ENCODE measurements at places on chromosomes 12 and 14. TPM values are rescaled to one million over a fixed set of nuclear protein-coding genes. Genes with fewer than 3 reads are reported as not detected.

CPNE6 gene
- total RNA-seq = not detected

- H3K27ac ChIP-seq = peak overlapping the region; percentile 85
- peak; percentile 73 for DNase-seq
- peaks cover 38% of the 10 kb centered on the region for H3K4me1 ChIP-seq
- no peaks in the 10 kb centered on the region for H3K27me3 ChIP-seq
Measured at GRCh38 chr14:92460916-92461579, 52.5 kb upstream of the RIN3 start.

GRCh38 chr12:132415327-132416120 lies 74.4 kb upstream of the FBRSL1 start:
- H3K4me1 ChIP-seq = peaks cover 32% of the 10 kb centered on the region
- H3K36me3 ChIP-seq = no peaks in the 10 kb centered on the region
- H3K27me3 ChIP-seq = peaks cover 33% of the 10 kb centered on the region
- H3K4me3 ChIP-seq = no peak overlapping the region

DNA sequence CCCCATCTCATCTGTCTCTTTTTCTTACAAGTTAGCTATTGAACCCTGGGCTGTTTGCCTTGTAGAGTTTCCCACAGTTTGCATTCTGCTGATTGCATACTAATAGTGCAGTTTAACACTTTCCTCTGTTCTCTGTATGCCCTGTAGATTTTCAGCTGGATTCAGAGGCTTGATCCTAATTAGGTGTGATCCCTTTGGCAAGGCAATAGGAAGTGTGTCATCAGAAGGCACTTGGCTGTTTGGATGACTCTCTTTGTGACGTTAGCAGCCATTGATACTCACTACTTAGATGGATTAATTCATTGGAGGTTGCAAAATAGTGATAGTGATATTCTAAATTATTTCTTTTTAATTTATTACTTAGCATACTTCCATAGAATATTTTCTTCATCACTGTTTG lies 33.6 kb downstream of the FUT8 start:
- no peak overlapping the region for H3K27ac ChIP-seq
- no peaks in the 10 kb centered on the region for H3K4me1 ChIP-seq
- peaks cover 1% of the 10 kb centered on the region for H3K36me3 ChIP-seq
- H3K27me3 ChIP-seq = no peaks in the 10 kb centered on the region
- DNase-seq = no peak
- no peak overlapping the region for H3K4me3 ChIP-seq

DNA sequence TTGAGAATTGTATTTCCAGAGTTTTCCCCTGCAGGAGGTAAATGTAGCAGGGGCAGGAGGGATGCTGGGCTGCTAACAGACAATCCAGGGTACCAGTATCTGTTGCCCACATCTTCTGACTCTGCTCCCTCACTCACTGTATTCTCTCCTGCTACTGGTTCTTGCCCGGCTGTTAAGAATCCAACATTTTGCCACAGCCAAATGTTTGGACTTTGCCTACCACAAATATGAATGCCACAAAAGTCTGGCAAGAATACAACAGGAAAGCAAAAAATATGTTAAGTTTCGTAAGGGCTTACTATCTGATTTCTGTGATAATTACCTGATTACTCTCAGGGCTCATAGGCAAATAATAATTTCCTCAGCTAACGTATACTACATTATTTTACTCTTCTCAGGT lies 160.0 kb downstream of the BCAT1 start:
- DNase-seq = no peak
- H3K4me1 ChIP-seq = no peaks in the 10 kb centered on the region
- no peaks in the 10 kb centered on the region for H3K36me3 ChIP-seq
- no peak overlapping the region for H3K27ac ChIP-seq
- H3K27me3 ChIP-seq = no peaks in the 10 kb centered on the region

GRCh38 chr12:114499338-114499737 lies 93.4 kb upstream of the TBX5 start:
- H3K4me1 ChIP-seq = no peaks in the 10 kb centered on the region
- H3K4me3 ChIP-seq = no peak overlapping the region
- H3K27me3 ChIP-seq = peaks cover 38% of the 10 kb centered on the region
- no peaks in the 10 kb centered on the region for H3K36me3 ChIP-seq
- DNase-seq = no peak

- no peak overlapping the region for H3K27ac ChIP-seq
- peaks cover 2% of the 10 kb centered on the region for H3K27me3 ChIP-seq
- DNase-seq = no peak
- no peaks in the 10 kb centered on the region for H3K36me3 ChIP-seq
Measured at GRCh38 chr14:65959563-65960024, 526.6 kb upstream of the CCDC196 start.

GRCh38 chr14:64186231-64187129 lies 107.7 kb downstream of the ESR2 start:
- H3K36me3 ChIP-seq = peaks cover 23% of the 10 kb centered on the region
- no peak for DNase-seq
- no peak overlapping the region for H3K4me3 ChIP-seq

- H3K4me1 ChIP-seq = peaks cover 9% of the 10 kb centered on the region
- H3K36me3 ChIP-seq = peaks cover 39% of the 10 kb centered on the region
- no peak overlapping the region for H3K27ac ChIP-seq
- DNase-seq = no peak
- H3K4me3 ChIP-seq = no peak overlapping the region
Measured at GRCh38 chr12:109588461-109589239, 15.1 kb downstream of the MVK start.

GRCh38 chr14:104512061-104512460 lies 67.5 kb upstream of the C14orf180 start:
- no peaks in the 10 kb centered on the region for H3K36me3 ChIP-seq
- no peak for DNase-seq
- no peaks in the 10 kb centered on the region for H3K4me1 ChIP-seq
- H3K27me3 ChIP-seq = peaks cover 6% of the 10 kb centered on the region

TROAP gene
- total RNA-seq = 6.9 TPM

DNA sequence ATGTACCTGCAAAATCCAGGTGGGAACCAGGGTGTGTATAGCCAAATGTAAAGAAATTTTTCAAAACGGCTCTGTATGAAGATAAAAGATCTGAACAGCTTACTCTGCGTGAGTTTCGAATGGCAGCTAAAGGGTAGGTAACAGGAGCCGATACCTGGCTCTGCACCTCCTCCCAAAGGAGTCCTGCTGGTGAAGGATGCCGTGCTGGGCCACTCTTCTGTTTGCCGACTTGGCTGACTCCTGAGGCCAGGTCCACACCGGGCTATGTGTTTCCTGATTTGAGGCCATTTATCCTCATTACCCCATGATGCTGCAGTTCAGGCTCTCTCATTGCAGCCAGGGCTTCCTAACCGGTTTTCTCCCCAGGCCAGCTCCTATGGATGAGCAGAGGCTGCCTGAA lies 244.6 kb downstream of the SLC41A2 start:
- H3K36me3 ChIP-seq = no peaks in the 10 kb centered on the region
- peaks cover 28% of the 10 kb centered on the region for H3K4me1 ChIP-seq
- no peaks in the 10 kb centered on the region for H3K27me3 ChIP-seq

DNA sequence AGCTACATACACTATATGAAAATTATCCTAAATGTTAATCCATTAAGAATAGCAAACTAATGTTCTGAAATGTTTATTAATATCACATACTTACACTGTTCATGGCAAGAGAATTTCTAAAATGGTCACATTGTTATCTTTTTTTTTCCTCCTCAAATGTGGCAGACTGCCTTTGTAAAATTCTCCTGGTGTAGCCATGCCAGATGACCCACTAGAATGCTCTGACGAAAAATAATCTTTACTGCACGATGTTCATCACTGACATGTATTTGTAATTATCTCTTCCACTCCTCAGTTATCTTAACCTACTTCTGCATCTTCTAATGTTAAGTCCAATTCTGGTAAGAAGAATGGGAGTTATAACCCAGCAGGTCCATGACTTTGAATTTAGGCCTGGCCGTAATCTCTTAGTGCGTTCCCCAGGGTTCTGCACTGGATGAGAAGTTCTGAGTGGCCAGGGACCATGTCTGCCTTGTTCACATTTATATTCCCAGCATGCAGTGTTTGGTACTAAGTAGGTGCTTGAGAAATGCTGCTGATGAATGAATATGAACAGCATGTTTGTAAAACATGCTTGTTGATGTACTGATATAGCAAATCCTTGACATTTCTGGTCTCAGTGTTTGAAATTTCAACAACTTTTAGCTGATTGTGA lies 46.7 kb downstream of the NOPCHAP1 start:
- peaks cover 2% of the 10 kb centered on the region for H3K36me3 ChIP-seq
- H3K27me3 ChIP-seq = no peaks in the 10 kb centered on the region
- H3K4me1 ChIP-seq = no peaks in the 10 kb centered on the region
- H3K27ac ChIP-seq = no peak overlapping the region
- DNase-seq = no peak
- H3K4me3 ChIP-seq = no peak overlapping the region

- peak within 1 kb of the TSS; percentile 96 for H3K27ac ChIP-seq
- H3K4me3 ChIP-seq = peak within 1 kb of the TSS; percentile 92
- peaks cover 3% of the 10 kb centered on the region for H3K4me1 ChIP-seq
- peak; percentile 90 for DNase-seq
- H3K27me3 ChIP-seq = no peaks in the 10 kb centered on the region
- H3K36me3 ChIP-seq = no peaks in the 10 kb centered on the region
Measured at GRCh38 chr12:15910864-15911721, at the start of gene DERA. Gene DERA (plus strand): TSS chr12:15911332. CDS start chr12:15911384, 52 bp downstream.

FOXG1 gene
- total RNA-seq = under 0.01 TPM

DNA sequence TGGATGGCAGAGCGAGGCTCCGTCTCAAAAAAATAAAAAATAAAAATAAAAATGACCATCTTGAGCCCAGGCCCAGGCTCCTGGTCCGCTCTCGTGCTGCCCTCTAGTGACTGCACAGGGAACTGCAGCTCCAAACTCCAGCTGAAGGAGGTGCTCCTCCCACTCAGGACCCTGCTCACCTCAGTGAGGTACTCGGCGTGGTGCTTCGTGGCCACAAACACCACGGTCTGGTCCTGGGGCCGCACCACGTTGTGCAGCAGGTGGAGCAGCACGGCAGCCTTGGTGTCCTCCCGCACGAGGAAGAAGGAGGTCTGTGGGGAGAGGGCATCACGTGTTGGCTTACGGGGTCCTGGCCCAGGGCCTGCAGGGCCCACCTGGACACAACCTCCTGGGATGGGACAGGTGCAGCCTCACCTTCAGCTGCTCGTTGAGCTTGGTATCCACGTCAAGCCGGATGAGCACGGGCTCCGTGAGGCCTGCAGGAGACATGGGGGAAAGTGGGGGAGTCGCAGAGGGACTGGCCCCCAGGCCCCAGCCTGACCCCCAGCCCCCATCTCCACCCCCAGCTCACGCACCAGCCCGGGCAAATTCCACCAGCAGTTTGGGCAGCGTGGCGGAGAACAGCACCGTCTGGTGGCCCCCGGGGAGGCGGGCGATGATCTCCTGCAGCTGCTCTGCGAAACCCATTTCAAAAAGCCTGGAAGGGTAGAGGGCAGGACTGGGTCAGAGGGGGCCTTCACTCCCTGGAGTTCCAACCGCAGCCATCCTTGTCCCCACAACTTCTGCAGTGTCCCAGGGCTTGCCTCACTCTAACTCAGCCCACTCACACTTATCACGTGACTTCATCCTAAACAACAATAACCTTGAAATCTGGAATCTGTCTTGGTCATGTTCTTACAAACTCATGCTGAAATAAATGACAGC lies 10.6 kb downstream of the DDX54 start:
- peaks cover 88% of the 10 kb centered on the region for H3K36me3 ChIP-seq
- H3K27me3 ChIP-seq = no peaks in the 10 kb centered on the region
- H3K4me1 ChIP-seq = no peaks in the 10 kb centered on the region
- no peak overlapping the region for H3K27ac ChIP-seq

CFAP251 gene
- 1.7 TPM for total RNA-seq

CEP170B gene
- total RNA-seq = 1.6 TPM

- no peak overlapping the region for H3K27ac ChIP-seq
- no peak for DNase-seq
- H3K4me3 ChIP-seq = no peak overlapping the region
Measured at GRCh38 chr12:60010486-60010885, 414.7 kb downstream of the SLC16A7 start.

GRCh38 chr12:9364224-9365176 lies 156.3 kb upstream of the PZP start:
- H3K4me3 ChIP-seq = no peak overlapping the region
- H3K27me3 ChIP-seq = no peaks in the 10 kb centered on the region
- no peaks in the 10 kb centered on the region for H3K36me3 ChIP-seq
- no peaks in the 10 kb centered on the region for H3K4me1 ChIP-seq
- no peak for DNase-seq

DNA sequence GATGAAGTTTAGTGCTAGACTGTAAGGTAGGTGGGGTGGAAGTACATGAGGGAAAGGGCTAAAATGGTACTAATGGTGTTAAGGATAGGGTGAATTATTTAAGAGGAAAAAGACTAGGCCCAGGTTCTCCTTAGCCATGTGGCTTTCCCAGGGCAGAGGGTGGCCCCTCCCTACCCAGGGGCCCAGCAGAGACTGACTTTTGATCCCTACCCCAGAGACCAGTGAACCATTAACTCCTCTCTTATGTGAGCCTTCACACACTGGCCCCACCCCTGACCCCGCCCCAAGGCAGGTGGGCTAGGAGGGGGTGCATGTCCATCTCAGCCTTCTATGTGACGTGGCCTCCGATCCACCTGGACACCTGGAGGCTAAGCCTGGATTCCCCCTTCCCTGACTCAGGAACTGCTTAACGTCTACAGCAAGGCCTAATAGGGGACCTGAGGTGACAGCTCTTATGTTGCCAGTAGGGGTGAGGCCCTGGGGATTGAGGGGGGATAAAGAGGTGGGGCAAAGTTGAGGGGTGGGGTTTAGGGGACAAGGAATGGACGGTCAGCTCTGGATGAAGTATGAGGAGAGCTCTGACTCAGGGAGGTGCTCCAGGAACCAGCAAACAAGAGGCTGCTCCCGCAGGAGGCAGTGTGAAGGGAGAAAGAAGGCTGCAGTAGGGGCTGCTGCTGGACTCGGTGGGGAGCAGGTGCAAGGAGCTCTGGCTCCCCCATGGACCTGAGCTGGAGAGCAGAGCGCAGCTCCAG lies 757 bp downstream of the SLC39A5 start:
- DNase-seq = no peak
- H3K27ac ChIP-seq = no peak overlapping the region
- H3K27me3 ChIP-seq = no peaks in the 10 kb centered on the region
- no peak overlapping the region for H3K4me3 ChIP-seq
- H3K4me1 ChIP-seq = no peaks in the 10 kb centered on the region

DNA sequence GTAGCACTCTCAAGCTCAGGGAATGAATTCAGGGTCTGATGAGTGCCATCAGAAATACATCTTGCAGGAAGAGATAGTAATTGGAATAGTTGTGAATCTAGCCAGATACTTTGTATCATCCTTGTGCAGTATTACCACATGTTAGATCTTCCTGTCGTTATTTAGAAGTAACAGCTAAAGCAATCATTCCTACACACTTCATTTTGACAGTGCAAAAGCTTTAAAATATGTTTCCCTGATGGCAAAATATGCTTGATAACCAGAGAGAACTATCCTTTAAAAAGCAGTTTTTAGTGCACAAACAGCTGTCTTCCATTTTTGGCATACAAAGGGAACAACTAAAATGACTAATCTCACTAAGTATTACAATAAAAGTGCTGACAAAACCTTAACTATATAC lies 149.5 kb upstream of the SLC38A2 start:
- H3K4me1 ChIP-seq = peaks cover 32% of the 10 kb centered on the region
- no peak overlapping the region for H3K27ac ChIP-seq
- DNase-seq = peak; percentile 49

MYRFL gene
- 0.35 TPM for total RNA-seq

GRCh38 chr12:96046543-96047228 lies 11.3 kb upstream of the LTA4H start:
- DNase-seq = no peak
- H3K4me1 ChIP-seq = peaks cover 3% of the 10 kb centered on the region
- no peaks in the 10 kb centered on the region for H3K36me3 ChIP-seq
- H3K27ac ChIP-seq = no peak overlapping the region
- H3K4me3 ChIP-seq = no peak overlapping the region

- H3K27ac ChIP-seq = peak overlapping the region; percentile 83
- H3K27me3 ChIP-seq = no peaks in the 10 kb centered on the region
- peaks cover 10% of the 10 kb centered on the region for H3K36me3 ChIP-seq
- no peak overlapping the region for H3K4me3 ChIP-seq
- H3K4me1 ChIP-seq = peaks cover 48% of the 10 kb centered on the region
Measured at GRCh38 chr12:125070112-125070511, 4.9 kb downstream of the AACS start.

All from muscle of leg (tissue), 16 donors.